Motor neuron (in vitro differentiated cells): ENCODE measurements at places on chromosomes 12 and 14. TPM values are rescaled to one million over a fixed set of nuclear protein-coding genes. Genes with fewer than 3 reads are reported as not detected.

The CLEC4C gene
- 0.27 TPM in 1 of 2 replicates, not detected in the other for total RNA-seq

The PMEL gene
- 2.1 and 2.3 TPM in 2 replicates for total RNA-seq

The POTEG gene
- total RNA-seq: not detected in 2 replicates

The LRP1-AS gene
- total RNA-seq: 0.81 and 1.3 TPM in 2 replicates

The KRT4 gene
- total RNA-seq: 0.11 and 0.66 TPM in 2 replicates

The LHX5 gene
- 0.63 TPM in 1 of 2 replicates, not detected in the other for total RNA-seq

The FAM186B gene
- 5.3 and 5.9 TPM in 2 replicates for total RNA-seq

The MYF5 gene
- not detected in 2 replicates for total RNA-seq

The APPL2 gene
- 17.6 and 19.5 TPM in 2 replicates for total RNA-seq

The WNT1 gene
- not detected in 2 replicates for total RNA-seq

The FAM222A gene
- 1.2 and 1.6 TPM in 2 replicates for total RNA-seq
